ENCODE measurements at places on chromosomes 4 and X.

- no peak for DNase-seq
Measured at GRCh38 chr4:31294655-31295480, 574.7 kb downstream of the PCDH7 start.

DNA sequence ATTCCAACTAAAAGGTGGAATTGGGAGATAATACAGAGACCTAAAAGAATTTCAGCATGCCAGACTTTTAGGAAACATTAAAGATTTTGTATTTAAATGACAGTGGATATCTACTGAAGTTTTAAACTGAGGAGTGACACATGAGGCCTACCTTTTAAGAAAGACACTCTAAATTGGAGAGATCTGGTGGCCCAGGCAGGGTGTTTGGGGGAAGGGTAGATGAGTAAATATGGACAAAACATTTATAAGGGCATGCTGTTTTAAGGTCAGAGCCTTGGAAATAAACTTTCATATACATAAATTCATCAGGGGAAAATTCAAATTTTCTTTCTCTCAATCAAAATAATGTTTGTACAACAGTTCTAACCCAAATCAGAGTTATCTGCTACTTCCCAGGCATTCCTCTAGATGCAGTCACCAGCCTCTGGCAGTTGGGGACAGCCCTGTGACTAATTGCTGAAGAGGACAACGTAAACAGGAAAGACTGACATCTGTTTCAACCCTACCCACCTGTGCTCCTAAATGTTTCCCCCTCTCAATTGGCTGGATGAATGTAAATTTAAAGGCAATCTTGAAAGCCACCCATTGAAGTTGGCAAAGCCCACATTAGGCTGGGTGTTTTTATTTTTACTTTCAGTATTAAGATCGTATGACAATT, 1646.9 kb upstream of the ADGRL3 start:
- DNase-seq: no peak

DNA sequence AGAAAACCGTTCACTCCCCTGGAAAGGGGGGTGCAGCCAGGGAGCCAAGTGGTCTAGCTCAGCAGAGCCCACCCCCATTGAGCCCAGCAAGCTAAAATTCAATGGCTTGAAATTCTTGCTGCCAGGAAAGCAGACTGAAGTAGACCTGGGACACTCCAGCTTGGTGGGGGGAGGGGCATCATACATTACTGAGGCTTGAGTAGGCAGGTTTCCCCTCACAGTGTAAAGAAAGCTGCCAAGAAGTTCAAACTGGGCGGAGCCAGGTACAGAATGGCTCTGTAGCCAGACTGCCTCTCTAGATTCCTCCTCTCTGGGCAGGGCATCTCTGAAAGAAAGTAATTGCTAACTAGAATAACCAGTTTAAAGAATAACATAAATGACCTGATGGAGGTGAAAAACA, 372.3 kb upstream of the F9 start:
- no peak for DNase-seq

- peak; percentile 21 for DNase-seq
Measured at GRCh38 chr4:23877758-23878229, 12.1 kb downstream of the PPARGC1A start.

- DNase-seq: no peak
Measured at GRCh38 chr4:111997785-111998184, 147.5 kb upstream of the FAM241A start.

DNA sequence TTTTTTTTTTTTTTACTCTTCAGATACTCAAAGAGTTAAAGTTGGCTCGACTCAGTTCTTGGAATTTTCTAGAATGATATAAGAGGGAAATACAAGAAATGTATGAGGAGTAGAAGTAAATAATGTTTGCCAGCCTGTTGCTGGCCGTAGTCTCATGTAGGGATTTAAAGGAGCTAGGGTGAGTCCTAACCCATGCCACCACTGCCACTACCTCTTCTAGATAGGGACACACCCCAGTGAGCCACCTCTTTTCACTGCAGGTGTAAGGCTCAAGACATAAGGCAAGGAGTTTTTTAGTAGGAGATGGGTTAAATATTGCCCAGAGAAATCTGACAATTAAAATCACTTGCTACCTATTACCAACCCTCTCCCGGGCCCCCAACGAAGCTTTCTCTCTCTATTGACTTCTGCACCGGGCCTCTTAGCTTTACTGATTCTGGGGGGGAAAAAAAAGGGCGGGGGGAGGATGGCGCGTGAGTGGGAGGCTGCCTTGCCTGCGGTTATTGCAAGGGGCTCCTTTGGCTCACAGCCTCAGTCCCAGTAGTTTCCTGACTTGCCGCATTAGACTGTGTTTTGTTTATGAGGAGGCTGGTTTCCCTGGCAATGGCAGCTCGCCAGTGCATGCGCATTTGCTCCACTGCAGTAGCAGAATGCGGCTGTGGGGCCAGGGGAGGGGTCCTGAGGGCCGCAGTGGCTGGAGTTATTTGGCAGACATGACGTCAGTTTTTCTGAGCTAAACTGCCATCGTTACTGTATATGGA, 3.0 kb downstream of the LINC00632 start:
- DNase-seq: peak; percentile 88

GRCh38 chrX:85630901-85631300, 251.4 kb upstream of the POF1B start:
- no peak for DNase-seq

- no peak for DNase-seq
Measured at GRCh38 chr4:69708211-69708610, 52.2 kb downstream of the SULT1B1 start.

GRCh38 chrX:71619986-71620385, 1.7 kb upstream of the CXCR3 start:
- no peak for DNase-seq

- no peak for DNase-seq
Measured at GRCh38 chr4:22869235-22869634, 176.5 kb downstream of the GBA3 start.

GRCh38 chr4:132114885-132115284, 1034.2 kb upstream of the PCDH10 start:
- DNase-seq: no peak

- DNase-seq: no peak
Measured at GRCh38 chrX:70470850-70471289, 26.2 kb downstream of the DLG3 start.

DNA sequence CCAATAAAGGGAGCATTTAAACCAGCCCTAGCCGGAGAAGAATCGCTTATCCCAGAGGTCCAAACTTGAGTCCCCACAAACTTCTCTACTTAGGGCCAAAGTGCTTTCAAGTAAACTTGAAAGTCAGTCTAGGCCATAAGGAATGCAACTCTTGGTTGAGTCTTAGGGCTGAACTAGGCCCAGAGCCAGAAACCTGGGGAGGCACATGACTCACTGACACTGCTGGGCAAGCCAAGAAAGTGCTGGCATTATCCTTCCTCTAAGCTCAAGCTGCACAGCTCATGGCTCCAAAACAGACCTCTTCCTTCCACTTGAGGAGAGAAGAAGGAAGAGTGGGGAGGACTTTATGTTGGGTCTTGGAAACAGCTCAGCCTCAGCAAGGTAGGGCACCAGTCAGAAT, 1257.3 kb upstream of the DIAPH2 start:
- DNase-seq: no peak

GRCh38 chr4:169271692-169272007, 894 bp upstream of the SH3RF1 start:
- DNase-seq: no peak

- no peak for DNase-seq
Measured at GRCh38 chrX:56813318-56813837, 84.3 kb downstream of the NBDY start.

DNA sequence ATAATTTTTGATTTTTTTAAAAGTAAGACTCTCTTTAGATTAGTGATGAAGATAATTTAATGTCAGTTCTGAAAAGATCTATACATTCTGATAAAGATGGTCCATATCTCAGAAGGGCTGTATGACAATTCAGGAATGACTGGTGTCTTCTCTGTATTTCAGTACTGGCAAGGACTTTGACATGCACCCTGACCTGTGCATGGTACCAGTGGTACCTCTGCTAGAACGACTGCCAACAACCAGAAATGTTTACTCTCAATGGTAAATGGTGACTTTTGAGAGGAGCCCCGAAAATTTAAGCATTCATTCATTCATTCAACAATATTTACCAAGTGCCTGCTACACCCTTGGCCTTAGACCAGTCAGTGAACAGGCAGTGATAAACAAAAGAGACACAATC, 4.8 kb downstream of the NR3C2 start:
- no peak for DNase-seq

DNA sequence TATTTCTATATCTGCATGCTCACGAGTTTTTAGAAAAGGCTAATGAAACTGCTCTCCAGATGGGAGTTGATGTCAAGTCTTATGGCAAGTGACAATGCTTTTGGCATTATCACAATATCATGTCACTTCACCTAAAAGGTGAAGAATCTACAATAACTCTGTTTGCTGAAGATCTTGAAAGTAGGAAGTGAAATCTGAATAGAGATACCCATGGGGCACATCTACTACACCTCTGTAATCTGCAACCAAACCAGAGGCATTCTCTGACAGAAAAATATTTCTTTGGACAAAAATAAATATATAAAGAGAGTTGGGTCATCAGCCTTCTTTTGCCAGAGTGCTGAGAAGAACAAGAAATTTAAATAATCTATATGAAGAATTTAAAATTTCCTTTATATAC, 3.9 kb upstream of the VAMP7 start:
- no peak for DNase-seq

DNA sequence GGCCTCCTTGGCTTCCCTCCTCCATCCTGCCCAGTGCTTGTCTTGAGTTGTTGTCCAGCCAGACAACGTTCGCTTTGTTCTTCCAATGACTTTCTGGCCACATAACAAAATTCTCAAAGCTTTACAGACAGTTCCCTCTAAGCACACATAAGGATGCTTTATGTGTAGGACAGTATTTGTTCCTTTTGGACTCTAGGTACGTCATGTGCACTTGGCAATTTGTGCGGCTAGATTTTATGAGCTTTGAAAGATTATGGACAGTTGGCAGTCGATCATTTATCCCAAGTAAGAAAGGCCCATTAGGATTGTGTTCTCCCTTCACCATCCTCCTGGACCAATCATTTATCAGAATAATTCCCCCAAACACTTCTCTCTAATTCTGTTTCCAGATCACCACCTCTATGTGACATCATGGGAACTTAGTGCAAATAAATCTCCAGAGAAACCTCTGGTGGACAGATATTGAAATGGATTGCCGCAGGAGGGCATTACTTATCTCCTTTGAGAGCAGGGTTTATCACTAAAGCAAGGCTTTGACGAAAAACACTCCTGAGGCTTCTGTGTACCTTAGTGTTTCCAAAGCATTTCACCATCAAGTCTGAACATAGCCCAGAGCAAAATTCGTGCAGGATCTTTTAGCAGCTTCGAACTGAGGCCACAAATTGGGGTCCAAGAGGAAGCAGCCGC, 77.4 kb upstream of the BMPR1B start:
- no peak for DNase-seq

Measured in right cardiac atrium (tissue), 5 donors.